ENCODE measurements at places on chromosomes 12 and 14. TPM values are rescaled to one million over a fixed set of nuclear protein-coding genes. Genes with fewer than 3 reads are reported as not detected.

PROX2 gene
- not detected for total RNA-seq

EXOC5 gene
- total RNA-seq: 48.9 TPM

RIMKLB gene
- 9.1 TPM for total RNA-seq

PPFIA2 gene
- total RNA-seq: 6.5 TPM

ADCY6 gene
- 17.5 TPM for total RNA-seq

RAB2B gene
- 29.4 TPM for total RNA-seq

CPM gene
- total RNA-seq: 9.4 TPM

TMEM253 gene
- total RNA-seq: not detected
